AG04450 (cell line): ENCODE measurements at places on chromosomes 5 and 9. TPM values are rescaled to one million over a fixed set of nuclear protein-coding genes. Genes with fewer than 3 reads are reported as not detected.
A peak's percentile ranks its signal among the peaks of the same experiment; 100 is the strongest.

- DNase-seq = no peak
Measured at GRCh38 chr9:69323861-69324260, 1.2 kb upstream of the ENTREP1 start.

DNA sequence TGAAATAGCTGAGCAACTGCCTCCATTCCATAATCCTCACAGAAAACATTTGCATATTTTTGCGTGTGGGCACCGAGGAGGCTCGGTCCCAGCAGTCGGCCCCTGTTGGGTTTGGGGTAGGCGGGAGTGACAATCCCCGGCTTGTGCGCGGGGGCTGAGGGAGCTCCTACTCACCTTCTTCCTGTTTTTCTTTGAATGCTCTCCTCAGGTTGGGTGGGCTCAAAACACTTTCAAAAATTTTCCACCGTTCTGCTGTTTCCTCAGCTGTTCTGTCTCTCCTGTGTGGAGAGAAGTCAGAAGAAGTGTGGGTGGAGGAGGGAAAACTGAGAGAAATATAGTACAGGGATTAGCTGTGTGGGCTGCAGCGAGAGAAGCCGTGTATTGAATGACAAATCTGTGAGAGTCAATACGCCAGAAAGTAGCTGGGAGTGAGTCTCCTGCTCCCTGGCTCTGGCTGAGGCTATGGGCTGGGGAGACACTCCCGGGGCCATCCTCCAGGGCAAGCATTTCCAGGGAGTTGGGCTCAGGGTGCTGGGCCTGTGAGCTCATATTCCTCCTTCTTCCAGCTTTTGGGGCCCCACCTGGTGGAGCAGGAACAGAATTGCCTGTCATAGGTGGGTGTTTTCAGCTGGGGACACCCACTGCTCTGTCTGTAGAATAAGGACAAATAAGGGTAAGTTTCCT lies 84.7 kb downstream of the CMYA5 start:
- no peak for DNase-seq

DNA sequence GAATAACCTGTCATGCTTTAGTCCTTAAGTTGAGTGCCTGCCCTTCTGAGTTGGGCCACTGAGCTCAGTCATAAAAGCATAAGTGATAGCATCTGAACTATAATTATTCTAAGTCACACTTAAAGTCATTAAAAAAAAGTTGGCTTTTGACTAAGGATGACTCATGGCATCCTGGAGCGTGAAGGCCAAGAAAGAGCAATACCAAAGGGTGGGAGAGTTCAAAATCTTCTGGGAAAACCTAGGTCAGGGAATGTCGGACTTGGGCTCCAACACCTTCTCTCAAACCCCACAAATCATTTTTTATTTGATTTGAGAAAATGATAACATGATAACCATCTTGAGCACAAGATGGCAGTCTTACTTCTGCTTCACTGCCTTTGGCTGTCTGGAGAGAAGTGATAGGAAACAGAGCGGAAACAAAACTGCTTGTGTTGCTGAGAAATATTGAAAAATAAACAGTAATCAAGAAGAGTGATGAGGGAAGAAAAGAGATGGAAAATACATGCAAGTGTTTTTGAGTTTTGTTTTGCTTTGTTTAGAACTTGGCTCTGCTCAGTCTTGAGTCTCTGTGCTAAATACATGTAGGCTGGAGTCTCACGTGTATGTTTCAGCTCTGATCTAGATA lies 16.9 kb upstream of the NTRK2 start:
- no peak for DNase-seq

GRCh38 chr5:109482748-109483147 lies 73.0 kb upstream of the PJA2 start:
- no peak for DNase-seq

- DNase-seq = peak; percentile 55
Measured at GRCh38 chr9:108534741-108535140, 321.0 kb downstream of the ACTL7B start.

The TRAF1 gene
- polyA plus RNA-seq = 3.7 and 4.0 TPM in 2 replicates
